ENCODE measurements at places on chromosomes 5 and 9.

DNA sequence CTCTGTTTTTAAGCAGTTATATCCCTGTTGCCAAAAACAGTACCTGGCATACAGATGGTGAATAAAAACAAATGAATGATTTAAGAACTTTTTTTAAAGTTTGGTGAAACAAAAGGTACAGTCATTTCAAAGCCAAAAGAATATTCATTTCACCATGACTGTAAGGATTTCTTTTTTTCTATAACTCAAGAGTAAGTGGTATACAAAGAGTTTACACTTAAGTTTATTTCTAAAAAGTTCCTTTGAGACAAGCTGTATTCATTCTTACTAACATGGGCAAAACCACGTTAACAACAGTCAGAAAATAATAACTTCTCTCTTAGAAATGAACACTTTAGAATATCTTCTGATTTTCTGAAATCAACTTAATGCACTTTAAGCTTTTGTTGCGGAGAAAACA lies 5.3 kb downstream of the TMEM161B start:
- no peak for DNase-seq

GRCh38 chr5:173902743-173903142 lies 14.6 kb downstream of the CPEB4 start:
- no peak for DNase-seq

GRCh38 chr5:26579712-26580111 lies 458.7 kb downstream of the CDH9 start:
- no peak for DNase-seq

GRCh38 chr9:23590276-23591000 lies 235.6 kb downstream of the ELAVL2 start:
- DNase-seq = no peak

DNA sequence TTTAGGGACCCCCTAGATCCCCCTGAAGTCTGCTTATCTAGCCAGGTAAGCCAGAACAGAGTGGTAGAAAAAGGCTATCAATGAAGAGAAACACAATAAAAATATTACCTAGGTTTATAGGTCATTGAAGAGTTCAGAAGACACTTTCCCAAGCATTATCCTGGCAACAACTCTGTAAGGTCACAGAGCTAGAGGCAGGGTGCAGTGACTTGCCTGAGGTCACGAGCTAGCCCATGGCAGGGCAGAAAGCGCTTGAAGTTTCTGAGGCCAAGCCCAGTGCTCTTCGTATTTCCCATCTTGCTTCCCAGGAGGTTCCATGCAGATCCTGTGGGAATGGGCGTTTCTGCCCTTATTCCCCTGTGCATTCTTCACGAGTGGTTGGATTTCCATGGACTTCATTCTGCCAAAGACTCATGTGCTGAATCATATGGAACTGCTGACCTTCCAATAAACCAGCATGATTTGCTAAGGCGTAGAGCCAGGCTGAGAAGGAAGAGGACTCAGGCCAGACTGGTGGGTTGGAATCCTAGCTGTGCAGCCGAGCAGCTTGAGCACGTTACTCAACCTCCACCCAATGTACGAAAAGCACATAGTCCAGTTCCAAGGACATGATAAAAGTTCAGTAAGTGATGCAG lies 22.1 kb downstream of the TRMO start:
- no peak for DNase-seq

DNA sequence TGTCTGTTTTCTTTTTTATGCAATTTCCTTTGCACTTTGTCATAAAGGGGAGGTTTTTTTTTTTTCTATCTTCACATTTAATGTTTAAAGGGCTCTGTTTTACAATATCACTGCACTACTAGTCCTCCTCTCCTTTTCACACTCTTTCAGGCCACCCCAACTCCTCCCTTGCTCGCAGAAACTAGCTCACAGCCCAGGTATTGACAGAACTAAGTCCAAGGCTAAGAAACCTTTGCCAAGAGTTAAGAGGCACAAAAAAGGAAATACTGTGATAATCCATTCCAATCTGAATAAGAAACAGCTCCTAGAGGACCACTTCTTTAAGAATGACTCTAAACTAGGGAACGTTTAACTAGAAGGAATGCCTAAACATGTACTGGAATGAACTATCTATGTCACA lies 1.1 kb upstream of the FGF10 start:
- DNase-seq = no peak

- no peak for DNase-seq
These were observed 39.3 kb upstream of the TLX3 start for GRCh38 chr5:171269717-171270116.

- DNase-seq = no peak
These were observed 273.1 kb downstream of the ACTL7B start for GRCh38 chr9:108582726-108583125.

- DNase-seq = no peak
These were observed 518 bp downstream of the ERBIN start for GRCh38 chr5:65926893-65927292.

DNA sequence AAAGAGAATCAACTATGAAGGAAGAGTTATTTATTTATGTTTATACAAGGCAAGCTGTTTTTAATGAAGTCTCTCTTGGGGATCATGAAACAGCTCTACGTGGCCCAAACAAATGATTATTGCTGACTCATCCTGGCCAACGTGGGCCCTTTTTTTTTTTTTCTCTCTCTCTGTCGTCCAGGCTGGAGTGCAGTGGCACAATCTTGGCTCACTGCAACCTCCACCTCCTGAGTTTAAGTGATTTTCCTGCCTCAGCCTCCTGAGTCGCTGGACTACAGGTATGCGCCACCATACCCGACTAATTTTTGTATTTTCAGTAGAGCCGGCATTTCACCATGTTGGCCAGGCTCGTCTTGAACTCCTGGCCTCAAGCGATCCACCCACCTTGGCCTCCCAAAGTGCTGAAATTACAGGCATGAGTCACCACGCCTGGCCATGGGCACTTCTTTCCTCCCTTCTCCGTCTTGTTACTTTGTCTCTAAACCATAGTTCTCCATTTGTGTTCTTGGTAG lies 98.3 kb downstream of the BASP1 start:
- DNase-seq = peak; percentile 25

- no peak for DNase-seq
These were observed 28.4 kb upstream of the GADD45G start for GRCh38 chr9:89576404-89576839.

GRCh38 chr9:99822806-99823591 lies 1.3 kb downstream of the NR4A3 start:
- peak; percentile 38 for DNase-seq

DNA sequence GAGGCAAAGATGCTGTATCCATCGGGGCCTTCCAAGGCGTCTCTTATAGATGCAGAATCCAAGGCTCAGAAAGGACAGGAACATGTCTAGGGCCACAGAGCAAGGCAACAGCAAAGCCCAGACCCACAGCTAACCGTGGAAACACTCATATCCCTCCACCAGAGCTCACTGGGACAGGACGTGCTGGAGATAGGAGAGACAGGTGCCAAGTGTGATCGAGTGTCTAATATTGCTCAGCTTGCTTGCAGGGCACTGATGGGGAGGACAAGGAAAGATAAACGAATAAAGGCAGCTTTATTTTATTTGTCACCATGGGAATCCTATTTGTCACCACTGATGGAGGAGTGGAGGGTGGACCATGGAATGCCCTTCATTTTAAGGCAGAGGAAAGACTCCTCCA lies 44.0 kb upstream of the AKNA start:
- no peak for DNase-seq

- no peak for DNase-seq
These were observed 153.4 kb downstream of the PIK3R1 start for GRCh38 chr5:68369023-68369359.

- no peak for DNase-seq
These were observed 395.9 kb upstream of the CDH9 start for GRCh38 chr5:27434335-27434734.

GRCh38 chr5:58545912-58546311 lies 37.0 kb upstream of the RAB3C start:
- no peak for DNase-seq

- no peak for DNase-seq
These were observed 70.3 kb downstream of the PGM5 start for GRCh38 chr9:68426755-68427154.

- DNase-seq = no peak
These were observed 4.1 kb upstream of the CARD9 start for GRCh38 chr9:136377341-136378169.

- no peak for DNase-seq
These were observed 66.3 kb downstream of the PSAT1 start for GRCh38 chr9:78363221-78363620.

DNA sequence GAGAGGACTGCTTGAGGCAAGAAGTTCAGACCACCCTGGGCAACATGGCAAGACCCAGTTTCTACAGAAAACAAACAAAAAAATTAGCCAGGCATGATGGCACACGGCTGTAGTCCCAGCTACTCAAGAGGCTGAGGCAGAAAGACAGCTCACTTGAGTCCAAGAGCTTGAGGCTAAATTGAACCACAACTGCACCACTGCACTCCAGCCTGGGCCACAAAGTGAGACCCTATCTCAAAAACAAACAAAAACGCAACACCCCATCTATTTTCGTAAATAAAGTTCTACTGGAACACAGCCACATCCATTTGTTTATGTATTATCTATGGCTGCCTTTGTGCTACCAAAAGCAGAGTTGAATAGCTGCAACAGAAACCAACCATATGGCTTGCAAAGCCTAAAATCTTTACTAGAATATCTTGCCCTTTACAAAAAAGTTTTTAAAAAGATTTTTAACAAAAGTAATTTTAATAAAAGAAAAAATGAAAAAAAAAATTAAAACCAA lies 67.5 kb downstream of the SETX start:
- DNase-seq = no peak

GRCh38 chr5:35281613-35282012 lies 51.3 kb upstream of the PRLR start:
- DNase-seq = no peak

DNA sequence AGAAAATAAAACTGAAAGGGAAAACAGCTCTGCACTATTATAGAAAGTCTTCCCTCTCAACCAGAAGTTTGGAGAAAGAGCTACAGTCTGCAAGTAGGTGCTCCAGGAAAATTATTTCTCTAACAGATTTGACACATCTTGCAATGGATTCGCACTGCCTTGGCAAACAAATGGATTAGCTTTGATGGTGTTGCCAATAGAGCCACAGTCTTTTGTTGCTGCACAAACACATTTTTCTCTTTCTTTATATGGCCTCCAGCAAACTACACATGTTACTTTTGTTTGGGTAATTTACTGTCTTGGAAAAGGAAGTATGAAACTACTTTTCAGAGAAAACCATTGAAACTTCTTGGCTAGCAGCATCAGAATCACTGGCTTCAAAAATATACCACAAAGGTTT lies 523.1 kb downstream of the EFNA5 start:
- no peak for DNase-seq

GRCh38 chr5:132266836-132267160 lies 9.3 kb downstream of the PDLIM4 start:
- DNase-seq = no peak

- DNase-seq = no peak
These were observed 99.8 kb downstream of the RALGPS1 start for GRCh38 chr9:127014216-127014909.

DNA sequence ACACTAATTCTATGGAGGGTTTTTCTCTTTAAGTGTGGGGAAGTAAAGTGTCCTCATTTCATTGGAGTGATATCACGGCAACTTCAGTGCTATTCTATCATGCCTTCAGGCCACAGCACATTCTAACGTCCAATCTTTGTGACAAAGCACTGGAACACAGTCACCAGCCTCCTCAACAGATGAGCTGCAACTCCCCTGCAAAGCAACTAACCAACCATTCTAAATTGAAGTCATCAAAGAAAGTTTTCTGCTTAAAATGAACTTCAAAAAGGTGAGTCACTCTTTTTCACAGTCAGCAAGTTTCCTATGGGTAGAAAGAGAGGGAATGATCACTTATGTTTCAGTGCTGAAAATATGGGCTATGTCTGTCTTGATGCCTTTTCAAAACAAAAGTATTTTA lies 190.8 kb downstream of the ELAVL2 start:
- no peak for DNase-seq

DNA sequence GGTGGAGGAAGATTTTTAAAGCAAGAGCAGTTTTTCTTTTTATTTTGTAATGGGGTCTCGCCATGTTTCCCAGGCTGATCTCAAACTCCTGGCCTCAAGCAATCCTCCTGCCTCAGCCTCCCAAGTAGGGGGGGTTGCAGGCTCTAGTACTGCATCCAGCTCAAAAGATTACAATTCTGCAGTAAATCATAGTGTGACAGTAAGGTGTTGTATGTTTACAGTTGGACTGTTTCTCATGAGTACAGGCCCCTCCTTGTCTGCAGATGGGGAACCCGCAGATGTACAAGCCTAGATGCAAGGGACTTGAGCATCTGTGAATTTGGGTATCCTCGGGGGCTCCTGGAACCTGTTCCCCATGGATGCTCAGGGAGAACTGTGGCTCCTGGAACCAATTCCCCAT lies 3.3 kb downstream of the CCT5 start:
- no peak for DNase-seq

- no peak for DNase-seq
These were observed 59.7 kb downstream of the CARTPT start for GRCh38 chr5:71778678-71779276.

GRCh38 chr9:12681620-12682019 lies 11.6 kb upstream of the TYRP1 start:
- DNase-seq = no peak

DNA sequence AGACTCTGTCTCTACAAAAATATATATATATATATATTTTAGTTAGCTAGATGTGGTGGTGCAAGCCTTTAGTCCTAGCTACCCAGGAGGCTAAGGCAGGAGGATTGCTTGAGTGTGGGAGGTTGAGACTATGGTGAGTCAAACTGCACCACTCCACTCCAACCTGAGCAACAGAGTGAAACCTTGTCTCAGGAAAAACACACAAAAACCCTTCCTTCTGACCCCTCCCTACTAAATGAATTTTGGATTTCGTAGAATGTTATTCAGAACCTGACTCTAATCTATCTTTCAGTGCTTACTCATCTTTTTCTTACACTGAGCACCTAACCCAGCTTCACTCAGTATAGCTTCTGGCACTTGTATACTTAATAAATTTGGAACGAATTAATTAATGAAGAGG lies 35.2 kb upstream of the IL7R start:
- no peak for DNase-seq

DNA sequence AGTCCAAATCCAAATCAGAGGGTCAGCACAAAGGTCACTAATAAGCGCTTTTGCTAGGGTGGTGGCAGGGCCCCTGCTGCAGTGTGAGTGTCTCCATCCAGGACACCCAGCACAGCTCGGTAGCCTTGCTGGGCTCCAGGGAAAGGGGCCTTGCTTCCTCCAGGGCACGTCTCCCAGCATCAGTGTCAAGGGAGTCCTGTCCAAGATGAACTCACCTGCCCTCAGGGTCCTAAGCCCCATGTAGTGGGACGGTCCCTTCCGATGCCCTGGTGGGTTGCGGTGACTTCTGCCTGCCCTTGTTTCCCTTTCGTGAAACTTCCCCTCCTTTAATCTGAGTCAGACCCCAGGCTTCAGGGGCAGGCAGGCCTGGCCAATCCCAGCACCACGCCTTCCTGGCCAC lies 101.7 kb downstream of the ZNF354C start:
- no peak for DNase-seq
